ENCODE measurements at places on chromosomes 4 and X.

GRCh38 chrX:37975421-37975820 is 30.9 kb upstream of the SYTL5 start:
- DNase-seq, result no peak

DNA sequence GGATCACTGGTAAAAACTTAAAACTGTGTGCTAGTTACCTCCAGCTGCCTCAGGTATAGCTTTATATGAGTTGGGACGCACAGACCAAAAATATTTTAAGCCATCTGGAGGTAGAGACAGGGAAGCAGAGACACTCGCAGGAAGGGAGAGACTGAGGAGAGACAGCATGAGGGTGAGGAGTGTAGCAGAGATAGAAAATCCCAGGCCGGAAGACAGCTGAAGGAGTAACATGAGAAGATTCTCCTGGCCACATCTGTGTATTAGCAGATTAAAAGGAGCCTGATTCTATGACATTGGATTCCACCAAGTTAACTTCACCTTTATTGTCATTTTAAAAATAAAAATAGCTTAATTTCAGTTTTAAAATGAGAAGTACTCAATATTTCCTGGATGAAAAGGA is 84.3 kb downstream of the PDLIM5 start:
- no peak for DNase-seq

GRCh38 chrX:153524234-153524633 is 6.8 kb downstream of the ATP2B3 start:
- DNase-seq, result no peak

DNA sequence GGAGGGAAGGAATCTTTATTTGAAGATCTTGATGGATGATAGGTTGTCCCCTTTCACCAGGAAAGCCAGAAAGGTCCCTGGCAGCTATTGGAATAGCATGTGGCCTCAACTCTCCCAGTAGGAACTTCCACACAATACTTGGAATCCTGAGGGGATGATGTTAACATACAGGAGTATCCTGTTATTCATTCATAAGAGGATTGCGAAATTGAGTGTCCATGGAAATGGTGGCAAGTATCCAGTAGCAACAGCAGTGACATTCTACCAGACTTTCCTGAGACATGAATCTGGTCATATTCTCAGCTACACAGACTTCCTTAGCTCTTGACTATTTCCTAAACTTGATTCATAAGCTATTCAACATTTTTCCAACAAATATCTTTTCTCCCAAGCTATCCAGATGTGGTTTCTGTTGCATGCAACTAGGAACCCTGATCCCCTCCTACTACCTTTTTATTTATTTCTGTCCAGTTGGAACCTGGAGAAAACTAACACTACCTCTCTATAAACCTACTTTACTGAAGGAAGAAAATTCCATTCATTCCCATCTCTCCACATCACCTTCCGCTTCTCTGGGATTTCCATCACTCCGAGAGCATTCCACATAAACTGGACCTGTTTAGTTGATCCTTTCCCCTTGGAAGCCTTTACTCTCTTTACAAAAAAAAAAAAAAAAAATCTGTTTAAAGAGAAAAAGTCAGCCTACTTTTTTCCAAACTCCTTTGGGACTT is 101.8 kb downstream of the ANXA5 start:
- DNase-seq, result no peak

GRCh38 chr4:152422817-152423320 is 113.0 kb downstream of the FBXW7 start:
- no peak for DNase-seq

- no peak for DNase-seq
Measured at GRCh38 chr4:169199184-169199583, 71.6 kb downstream of the SH3RF1 start.

GRCh38 chrX:25296850-25297249 is 281.1 kb upstream of the ARX start:
- DNase-seq, result no peak

- DNase-seq, result no peak
Measured at GRCh38 chr4:105934386-105934785, 39.1 kb downstream of the NPNT start.

DNA sequence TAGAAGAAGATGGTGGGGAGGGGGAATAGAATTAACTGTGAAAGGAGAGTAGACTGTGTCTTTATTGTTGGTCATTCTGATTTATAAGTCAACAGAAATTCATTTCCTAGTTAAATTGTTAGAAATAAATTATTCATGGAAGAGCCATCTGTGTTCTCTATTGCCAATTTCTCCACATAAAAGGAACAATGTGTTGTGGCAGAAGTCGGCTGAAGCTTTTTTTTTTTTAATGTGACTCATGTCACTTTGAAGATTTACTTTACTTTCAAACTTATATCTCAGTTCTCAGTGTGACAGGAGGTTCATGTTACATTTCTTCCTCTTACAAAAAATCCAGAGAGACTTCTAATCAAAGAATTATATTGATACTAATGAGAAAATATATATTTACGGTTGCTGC is 60.5 kb downstream of the CPE start:
- DNase-seq, result no peak

- no peak for DNase-seq
Measured at GRCh38 chr4:13523105-13523477, 21.2 kb downstream of the NKX3-2 start.

- DNase-seq, result no peak
Measured at GRCh38 chr4:183358215-183358755, 36.1 kb upstream of the CLDN24 start.

- DNase-seq, result no peak
Measured at GRCh38 chrX:1529756-1530155, 7.2 kb downstream of the P2RY8 start.

GRCh38 chr4:8038719-8039251 is 99.1 kb upstream of the AFAP1 start:
- no peak for DNase-seq

GRCh38 chr4:11622961-11623725 is 194.4 kb upstream of the HS3ST1 start:
- DNase-seq, result no peak

GRCh38 chrX:21412883-21413282 is 38.7 kb downstream of the CNKSR2 start:
- no peak for DNase-seq

DNA sequence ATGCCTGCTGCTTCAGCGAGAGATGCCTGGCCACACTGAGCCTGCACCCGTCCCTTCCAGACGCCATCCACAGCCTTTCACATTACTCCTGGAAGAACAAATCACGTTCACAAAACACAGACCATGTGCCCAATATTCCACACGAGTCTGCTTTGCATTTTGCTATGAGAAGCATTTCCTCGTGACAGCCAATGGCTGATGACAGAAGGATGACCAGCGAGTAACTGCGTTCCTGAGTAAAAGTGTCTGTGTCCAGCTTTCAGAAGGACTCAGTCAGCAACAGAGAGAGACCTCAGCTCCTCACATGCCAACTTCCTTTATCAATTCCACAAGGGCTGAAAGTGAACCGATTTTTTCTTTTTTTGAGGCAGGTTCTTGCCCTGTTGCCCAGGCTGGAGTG is 19.5 kb downstream of the NAT8L start:
- no peak for DNase-seq

DNA sequence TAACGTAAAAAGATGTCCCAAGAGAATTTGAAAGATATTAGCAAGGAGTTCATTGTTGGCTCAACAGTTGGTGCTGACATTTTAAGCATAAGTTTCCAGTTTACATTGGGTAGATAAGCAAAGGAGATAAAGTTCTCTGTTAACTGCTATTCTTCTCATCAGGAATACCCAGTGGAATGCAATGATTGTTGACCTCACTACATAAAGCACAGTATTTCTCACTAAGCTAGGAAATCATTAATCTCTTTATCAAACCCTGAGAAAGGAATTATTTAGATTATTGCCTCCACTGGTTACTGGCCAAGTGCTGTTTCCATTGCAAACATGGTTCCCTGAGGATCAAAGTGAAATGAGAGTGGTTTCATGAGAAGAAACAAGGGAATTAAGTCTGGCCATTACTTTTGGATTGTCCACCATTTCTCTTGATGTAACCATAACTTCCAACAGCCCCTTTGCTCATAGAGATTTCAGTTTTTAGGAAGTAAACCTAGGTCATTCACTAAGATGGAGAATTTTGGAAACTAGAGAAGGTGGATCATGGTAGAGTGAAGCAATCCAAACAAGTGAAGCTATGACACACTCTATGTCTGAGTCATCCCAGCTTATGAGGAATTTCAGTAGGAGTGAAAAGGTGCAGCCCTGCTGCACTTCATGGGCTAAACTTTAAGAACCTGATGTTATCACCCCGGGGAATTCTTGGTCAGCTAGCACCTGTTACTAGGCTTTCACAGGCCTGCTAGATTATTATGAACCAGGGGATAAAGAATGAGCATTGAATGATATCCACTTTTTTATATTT is 163.4 kb downstream of the AREG start:
- DNase-seq, result no peak

DNA sequence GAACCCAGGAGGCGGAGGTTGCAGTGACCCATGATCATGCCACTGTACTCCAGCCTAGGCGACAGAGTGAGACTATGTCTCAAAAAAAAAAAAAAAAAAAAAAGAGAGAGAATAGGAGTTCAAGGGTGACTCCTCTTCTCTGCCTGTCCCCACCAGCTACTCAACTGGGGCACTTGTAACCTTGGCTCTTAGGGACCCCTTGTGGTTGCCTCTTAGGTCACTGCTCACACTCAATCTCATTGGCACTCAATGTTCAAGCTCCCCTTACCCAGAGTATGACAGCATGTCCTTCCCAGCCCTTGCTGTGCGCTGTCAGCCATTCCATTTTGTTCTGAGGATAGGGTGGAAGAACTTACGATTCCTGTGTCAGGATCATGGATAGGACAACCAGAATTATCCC is 82.4 kb upstream of the BEND4 start:
- no peak for DNase-seq

GRCh38 chrX:130607431-130607830 is 205.6 kb downstream of the RBMX2 start:
- no peak for DNase-seq
